HTR-8/SVneo (cell line): ENCODE measurements at places on chromosomes 7 and 10.

GRCh38 chr10:62732841-62733653 lies 71.5 kb upstream of the ADO start:
- peak; percentile 19 for DNase-seq

DNA sequence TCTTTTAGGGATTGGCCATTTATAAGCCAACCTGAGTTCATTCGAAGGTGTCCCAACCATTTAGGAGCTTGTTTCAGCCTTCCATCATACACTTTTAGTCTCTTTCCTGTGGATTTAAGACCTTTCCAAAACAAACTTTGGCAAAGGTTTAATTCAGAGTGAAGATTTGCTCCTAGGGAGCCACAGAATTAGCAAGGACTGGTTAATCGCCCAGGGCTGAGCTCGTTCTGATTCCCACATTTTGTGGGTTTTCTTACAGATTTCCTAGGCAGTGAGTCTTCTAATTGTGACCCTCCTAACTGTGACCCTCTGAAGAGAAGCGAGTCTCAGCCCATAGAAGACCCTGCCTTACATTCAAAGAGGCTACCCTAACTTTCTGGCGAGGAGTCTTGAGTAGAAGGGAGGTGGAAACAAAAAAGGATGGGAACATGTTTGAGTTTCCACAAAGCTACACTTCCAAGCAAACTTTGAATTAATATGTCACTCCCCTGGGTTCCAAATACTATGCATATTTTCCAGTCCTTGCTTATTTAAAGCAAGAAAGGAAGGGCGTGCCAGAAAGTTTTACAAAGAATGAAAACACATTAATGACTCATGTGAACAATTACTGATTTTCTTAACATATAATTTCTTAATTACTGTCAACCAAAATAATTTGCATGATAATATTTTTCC lies 118.3 kb downstream of the ARID5B start:
- DNase-seq = no peak

GRCh38 chr10:78963074-78964034 lies 105.4 kb upstream of the ZMIZ1 start:
- no peak for DNase-seq

GRCh38 chr7:31371621-31372020 lies 31.1 kb upstream of the NEUROD6 start:
- DNase-seq = no peak

DNA sequence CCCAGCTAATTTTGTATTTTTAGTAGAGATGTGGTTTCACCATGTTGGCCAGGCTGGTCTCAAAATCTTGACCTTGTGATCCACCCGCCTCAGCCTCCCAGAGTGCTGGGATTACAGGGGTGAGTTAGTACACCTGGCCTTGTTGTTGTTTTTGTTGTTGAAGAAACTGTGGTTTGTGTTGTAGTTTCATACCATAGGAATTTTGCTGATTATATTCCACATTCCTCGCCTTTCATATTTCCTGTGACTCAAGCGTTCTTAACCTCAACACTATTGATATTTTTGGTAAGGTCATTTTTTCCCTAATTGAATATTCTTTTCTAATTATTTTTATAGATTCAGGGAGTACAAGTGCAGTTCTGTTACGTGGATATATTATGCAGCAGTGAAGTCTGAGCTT lies 16.7 kb downstream of the LIPF start:
- DNase-seq = no peak

- DNase-seq = no peak
Measured at GRCh38 chr7:114531326-114531725, 116.7 kb downstream of the FOXP2 start.

GRCh38 chr10:116888380-116889055 lies 39.2 kb downstream of the ENO4 start:
- peak; percentile 57 for DNase-seq

DNA sequence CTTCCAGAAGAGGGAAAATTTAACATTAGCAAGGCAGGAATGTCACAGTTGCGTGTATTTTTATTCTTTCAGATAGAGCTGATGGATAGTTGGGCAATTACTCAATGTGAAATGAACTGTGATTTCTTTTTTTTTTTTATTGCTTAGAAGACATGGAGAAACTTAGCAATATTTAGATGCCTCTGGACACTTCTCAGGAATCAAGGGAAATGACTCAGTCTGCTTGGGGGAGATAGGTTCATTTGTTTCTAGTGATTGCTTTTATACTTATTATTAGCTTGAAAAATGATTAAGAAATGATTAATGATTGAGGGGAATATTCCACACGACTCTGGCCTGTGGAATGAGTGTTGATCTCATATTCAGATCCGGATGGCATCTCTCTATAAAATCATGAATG lies 33.1 kb upstream of the TBX20 start:
- DNase-seq = no peak

GRCh38 chr7:100929808-100930174 lies 19.5 kb upstream of the MUC3A start:
- no peak for DNase-seq

- no peak for DNase-seq
Measured at GRCh38 chr7:47218378-47219176, 363.3 kb downstream of the TNS3 start.

DNA sequence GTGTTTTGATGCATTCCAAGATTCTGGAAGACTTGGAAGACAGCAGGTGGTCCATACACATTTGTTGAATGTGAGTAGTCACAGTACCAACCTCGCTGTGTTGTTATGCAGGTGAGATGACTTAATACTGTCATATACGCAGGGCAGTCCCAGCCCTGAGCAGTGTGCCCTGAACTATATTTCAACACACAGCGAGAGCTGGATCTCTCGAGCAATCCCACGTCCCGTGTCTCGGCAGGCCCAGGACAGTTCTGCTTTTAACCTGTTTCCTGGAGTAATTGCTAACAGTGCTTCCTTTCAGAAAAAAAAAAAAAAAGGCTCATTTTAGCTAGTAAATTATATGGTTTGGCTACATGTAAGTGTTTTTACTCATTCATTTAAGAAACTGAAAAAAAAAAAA lies 179.7 kb downstream of the PRKCQ start:
- no peak for DNase-seq

GRCh38 chr10:79282388-79282787 lies 64.9 kb upstream of the PPIF start:
- no peak for DNase-seq

DNA sequence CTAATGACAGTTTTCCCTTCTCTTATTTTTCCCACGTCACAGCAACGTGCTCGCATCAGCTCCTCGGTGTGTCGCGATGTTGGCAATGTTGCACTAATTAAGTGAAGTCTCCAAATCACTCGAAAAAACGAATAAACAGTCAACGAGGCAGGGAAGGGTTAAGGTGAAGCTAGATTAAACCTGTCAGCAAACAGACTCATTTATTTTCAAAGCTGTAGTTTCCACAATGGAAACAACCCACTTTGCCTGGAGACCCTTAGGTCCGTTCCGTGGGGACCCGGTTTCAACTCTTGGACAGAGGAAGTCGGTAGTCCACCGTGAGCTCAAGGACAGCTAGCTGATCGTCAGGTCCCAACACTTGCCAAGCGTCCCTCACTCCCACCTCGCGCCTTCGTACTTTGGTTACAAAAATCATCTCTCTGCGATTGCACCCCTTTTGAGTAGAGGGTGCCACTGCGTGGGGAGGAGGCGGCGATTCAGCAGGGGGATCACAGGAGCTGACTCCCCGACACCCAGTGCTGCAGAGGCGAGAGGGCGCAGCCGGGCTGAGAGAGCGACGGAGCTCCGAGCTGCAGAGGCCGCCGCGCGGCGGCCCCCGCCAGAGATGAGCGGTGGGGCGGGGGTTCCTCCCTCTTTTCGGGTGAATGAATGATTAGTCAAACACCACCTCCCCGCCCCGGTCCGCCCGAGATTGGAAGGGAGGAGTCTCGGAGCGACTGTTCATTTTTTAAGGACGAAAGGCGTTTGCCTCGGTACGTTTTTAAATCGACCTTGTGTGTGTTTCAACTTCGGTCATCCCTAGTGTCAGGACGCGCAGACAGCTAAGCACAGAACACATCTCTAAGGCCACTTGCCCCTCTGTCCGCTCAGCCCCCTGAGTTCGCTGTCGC lies 1.3 kb upstream of the BMPER start:
- DNase-seq = peak; percentile 28

DNA sequence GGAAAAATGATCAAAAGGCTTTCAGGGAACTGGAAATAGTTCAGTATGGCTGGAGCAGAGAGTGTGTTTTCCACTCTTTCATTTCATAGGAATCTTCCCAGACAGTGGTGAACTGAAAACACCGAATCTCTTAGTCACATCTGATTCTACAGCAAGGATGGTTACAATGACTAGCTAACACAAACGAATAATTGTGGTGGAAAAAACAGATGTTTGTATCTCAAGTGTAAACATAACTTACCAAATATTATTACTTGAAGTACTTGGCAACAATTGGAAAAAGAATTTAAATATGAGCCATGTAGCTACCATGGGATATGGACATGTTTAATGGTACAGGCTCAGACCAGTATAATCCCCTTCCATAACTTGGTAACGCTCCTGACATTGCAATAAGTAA lies 21.1 kb upstream of the BPGM start:
- DNase-seq = no peak

- DNase-seq = no peak
Measured at GRCh38 chr10:521261-522250, 167.9 kb downstream of the DIP2C start.

- no peak for DNase-seq
Measured at GRCh38 chr10:1598393-1599153, 138.8 kb downstream of the ADARB2 start.

DNA sequence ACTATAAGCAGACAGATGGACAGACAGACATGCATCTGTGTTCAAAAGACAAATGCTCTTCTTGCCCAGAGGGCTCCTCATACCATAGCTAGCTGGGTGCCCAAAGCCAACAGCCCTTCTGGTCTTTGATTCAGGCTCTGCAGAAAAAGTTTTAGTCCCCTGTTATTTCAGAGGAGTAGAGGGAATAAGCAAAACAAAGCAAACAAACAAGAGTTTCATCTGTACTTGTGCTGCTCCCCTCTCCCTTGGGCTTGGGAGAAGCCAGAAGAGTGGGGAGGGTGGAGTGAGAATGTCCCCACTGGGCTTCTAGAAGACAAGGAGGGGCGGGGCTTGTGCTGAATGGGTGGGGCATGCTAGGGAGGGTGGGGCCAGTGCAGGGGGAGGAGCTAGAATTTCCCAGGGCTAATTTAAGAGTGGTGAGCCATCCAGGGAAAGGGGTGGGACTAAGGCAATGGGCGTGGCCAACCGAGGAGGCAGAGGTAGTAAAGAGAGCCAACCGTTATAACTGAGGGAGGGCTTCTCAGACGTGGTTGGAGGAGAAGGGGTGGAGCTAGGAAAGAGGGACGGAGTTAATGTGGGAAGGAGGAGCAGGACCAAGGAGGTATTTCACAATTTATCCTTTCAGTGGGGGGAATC lies 101.2 kb upstream of the MGMT start:
- DNase-seq = no peak

GRCh38 chr10:78319371-78319770 lies 285.7 kb downstream of the RPS24 start:
- DNase-seq = no peak

GRCh38 chr10:53579773-53580172 lies 807.2 kb upstream of the MBL2 start:
- DNase-seq = no peak

DNA sequence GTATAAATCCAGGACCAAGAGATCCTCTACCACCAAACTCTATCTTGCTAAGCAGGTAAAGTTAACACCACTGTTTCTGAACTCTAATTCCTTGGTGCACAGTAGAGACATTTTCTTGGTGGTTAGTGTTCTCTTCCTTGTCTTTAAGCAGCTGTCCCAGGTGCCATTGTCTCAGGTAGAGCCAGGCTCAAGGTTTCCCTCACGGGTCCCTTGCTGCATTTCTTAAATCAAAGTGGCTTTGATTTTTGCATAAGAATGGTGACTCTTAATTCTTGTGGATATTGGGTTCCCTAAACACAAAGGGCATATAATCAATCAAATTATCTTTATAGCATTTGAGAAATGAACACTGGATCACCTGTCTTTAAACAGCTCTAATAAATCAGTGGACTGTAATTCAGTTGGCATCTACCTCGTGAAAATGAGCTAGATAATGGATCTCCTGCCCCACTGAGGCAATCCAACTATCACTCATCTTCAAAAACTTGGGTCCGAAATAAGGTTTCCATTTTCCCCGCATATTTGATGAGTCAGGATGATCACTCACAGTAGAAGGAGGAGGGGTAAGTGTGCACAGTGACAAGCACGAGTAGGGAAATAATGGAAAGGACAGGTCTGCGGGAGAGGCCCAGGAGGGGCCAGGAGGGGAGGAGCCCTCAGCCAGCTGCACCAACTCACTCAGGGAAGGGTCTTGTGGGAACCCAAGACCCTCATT lies 2.4 kb downstream of the ABCC2 start:
- DNase-seq = no peak

- DNase-seq = no peak
Measured at GRCh38 chr7:27181795-27182275, 3.2 kb downstream of the HOXA11 start.

DNA sequence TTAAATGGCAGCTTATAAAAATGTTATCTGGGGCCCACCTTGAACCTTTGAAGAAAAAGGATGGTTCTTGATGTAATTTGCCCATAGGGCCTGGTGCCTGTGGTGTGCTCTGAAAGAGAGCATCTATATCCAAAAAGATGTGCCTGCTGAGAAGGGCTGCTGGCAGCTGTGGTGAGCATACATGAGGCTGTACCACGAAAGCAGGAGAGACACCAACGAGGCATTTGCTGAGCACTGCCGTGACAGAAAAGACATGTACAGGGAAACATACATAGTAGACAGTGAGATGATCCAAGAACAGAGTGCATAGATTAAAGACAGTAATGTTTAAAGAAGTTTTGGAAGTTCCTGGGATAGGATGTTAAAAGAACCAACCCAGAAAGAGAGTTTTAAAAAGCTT lies 664.5 kb downstream of the PHTF2 start:
- no peak for DNase-seq

DNA sequence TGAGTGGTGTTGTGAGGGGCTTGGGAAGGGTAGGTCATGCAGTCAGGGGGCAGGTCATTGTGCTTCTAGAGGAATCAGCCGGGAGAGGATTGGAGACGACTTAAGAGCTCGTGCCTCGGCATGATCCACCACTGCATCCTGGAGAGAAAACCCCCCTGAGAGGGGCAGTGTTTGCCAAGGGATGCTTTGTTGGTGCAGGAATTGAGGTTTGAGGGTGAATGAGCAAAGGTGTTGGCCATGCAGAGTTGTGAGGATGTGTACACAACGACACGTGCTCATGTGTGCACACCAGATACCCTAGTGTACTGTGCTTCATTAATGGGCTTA lies 85.6 kb upstream of the ANLN start:
- DNase-seq = no peak

DNA sequence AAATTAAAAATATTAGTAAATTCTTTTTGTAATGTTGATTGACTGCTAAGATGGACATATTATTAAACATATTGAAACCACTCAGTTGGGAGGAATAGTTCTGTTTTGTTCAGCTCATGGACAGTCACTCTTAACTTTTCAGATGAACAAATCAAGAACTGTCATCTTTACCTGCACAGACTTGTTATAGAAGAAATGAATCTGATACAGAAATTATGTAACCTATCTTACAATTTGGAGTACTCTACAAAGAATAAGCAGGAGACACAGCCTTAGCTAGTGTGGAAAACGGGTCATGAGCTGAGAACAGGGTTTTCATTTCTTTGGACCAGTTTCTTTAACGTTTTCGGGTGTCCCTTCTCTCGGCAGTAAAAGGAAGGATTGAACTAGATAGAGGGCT lies 1.2 kb upstream of the ANLN start:
- no peak for DNase-seq
